Osteocyte (in vitro differentiated cells): ENCODE measurements at places on chromosomes 11 and 22. TPM values are rescaled to one million over a fixed set of nuclear protein-coding genes. Genes with fewer than 3 reads are reported as not detected.

- H3K4me3 ChIP-seq = no peak overlapping the region
- no peak overlapping the region for H3K27ac ChIP-seq
- H3K36me3 ChIP-seq = no peaks in the 10 kb centered on the region
- H3K27me3 ChIP-seq = peaks cover 30% of the 10 kb centered on the region
- peaks cover 3% of the 10 kb centered on the region for H3K4me1 ChIP-seq
- peak; percentile 81 for DNase-seq
These were observed 121.1 kb upstream of the TMEM45B start for GRCh38 chr11:129694538-129694937.

- H3K27ac ChIP-seq = no peak overlapping the region
- DNase-seq = no peak
- peaks cover 36% of the 10 kb centered on the region for H3K4me1 ChIP-seq
- no peaks in the 10 kb centered on the region for H3K27me3 ChIP-seq
- no peak overlapping the region for H3K4me3 ChIP-seq
These were observed 9.5 kb upstream of the UPB1 start for GRCh38 chr22:24485608-24486007.

GRCh38 chr11:3747704-3748103 lies 49.6 kb downstream of the NUP98 start:
- H3K4me1 ChIP-seq = peaks cover 2% of the 10 kb centered on the region
- H3K4me3 ChIP-seq = no peak overlapping the region
- peaks cover 35% of the 10 kb centered on the region for H3K36me3 ChIP-seq
- no peaks in the 10 kb centered on the region for H3K27me3 ChIP-seq

- peaks cover 7% of the 10 kb centered on the region for H3K36me3 ChIP-seq
- no peak overlapping the region for H3K27ac ChIP-seq
- no peak for DNase-seq
- H3K4me1 ChIP-seq = peaks cover 7% of the 10 kb centered on the region
- H3K4me3 ChIP-seq = no peak overlapping the region
These were observed 11.0 kb downstream of the GATD1 start for GRCh38 chr11:766106-766935.

DNA sequence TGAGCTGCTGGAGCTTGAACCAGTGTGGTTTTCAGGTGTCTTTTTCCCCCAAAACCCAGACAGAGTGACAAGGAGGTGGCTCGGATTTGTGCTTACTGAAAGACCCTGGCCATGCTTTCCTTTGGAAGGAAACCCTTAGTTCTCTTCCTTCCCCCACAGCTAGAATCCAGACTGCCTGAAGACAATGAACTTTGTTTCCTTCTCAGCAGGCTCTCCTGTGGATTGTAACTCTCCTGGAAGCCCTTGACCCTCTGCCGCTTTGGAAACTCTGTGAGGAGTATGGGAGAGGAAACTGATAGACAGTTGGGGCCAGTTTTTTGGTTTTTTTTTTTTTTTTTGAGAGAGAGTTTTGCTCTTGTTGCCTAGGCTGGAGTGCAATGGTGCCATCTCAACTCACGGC lies 62.1 kb upstream of the SESN3 start:
- H3K27ac ChIP-seq = no peak overlapping the region
- H3K4me3 ChIP-seq = no peak overlapping the region
- peaks cover 59% of the 10 kb centered on the region for H3K27me3 ChIP-seq
- no peaks in the 10 kb centered on the region for H3K36me3 ChIP-seq
- no peak for DNase-seq

Gene RASL10A
- total RNA-seq = not detected in 2 replicates
